ENCODE measurements at places on chromosomes 2 and 18.

DNA sequence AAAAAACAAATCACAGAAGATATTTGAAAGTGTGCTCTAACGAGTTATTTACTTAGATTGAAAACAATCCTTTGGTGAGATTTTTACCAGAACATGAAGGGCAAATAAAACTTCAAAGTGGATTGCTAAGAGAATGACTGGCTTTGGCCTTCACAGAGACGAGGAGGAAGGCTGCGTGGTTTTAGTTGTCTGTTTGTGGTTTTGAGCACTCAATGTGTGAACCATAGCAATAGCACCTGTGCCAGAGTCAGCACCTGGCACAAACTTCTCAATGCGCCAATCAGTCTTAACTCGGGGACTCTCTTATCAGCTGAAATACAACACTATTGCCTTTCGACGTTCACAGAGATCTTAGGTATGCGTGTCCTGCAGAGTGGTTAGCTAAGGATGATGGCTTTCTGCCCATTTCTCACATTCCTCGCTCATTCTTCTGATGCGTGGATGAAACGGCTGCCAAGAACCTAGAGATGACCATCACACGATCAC is 70.0 kb downstream of the MBP start:
- DNase-seq, result no peak

GRCh38 chr18:35376393-35376741 is 770 bp downstream of the ZNF396 start:
- no peak for DNase-seq

GRCh38 chr2:154207288-154208047 is 335.7 kb downstream of the GALNT13 start:
- DNase-seq, result no peak

DNA sequence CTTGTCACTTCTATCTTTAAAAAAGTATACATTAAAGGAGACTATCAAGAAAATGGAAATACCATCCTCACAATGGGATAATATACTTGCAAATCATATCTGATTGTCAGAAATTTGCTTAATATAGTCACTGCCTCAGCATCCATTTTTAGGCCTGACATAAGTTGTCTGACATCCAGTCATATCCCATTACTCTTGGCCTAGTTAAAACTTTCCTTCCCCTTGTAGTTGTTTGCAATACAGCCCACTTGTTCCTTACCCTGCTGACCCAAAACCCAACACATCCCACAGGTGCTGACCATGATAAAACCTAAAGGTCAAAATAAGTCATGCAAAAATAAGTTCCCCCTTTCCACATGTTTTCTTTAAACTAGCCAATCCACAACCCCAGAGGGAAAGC is 3.6 kb upstream of the ARHGEF33 start:
- DNase-seq, result no peak

GRCh38 chr2:106208399-106208798 is 14.3 kb upstream of the UXS1 start:
- no peak for DNase-seq

- no peak for DNase-seq
Observed at GRCh38 chr2:9001229-9001628, 2.3 kb downstream of the MBOAT2 start.

All from stimulated activated CD4-positive, alpha-beta T cell treated with anti-CD3 and anti-CD28 coated beads, Interleukin-1b, Interleukin-23, amount 100 ng/mL, for 24 hours (primary cell).